ENCODE measurements at places on chromosomes 16 and 17. TPM values are rescaled to one million over a fixed set of nuclear protein-coding genes. Genes with fewer than 3 reads are reported as not detected.

TNP2 gene
- polyA plus RNA-seq, result not detected

MYL11 gene
- 0.23 TPM for polyA plus RNA-seq

ZACN gene
- 0.03 TPM for polyA plus RNA-seq

KIF18B gene
- polyA plus RNA-seq, result 12.6 TPM

ALOXE3 gene
- polyA plus RNA-seq, result 0.13 TPM

TEX19 gene
- 0.10 TPM for polyA plus RNA-seq

EMC8 gene
- 45.9 TPM for polyA plus RNA-seq

KRTAP1-5 gene
- polyA plus RNA-seq, result not detected

NPIPB6 gene
- polyA plus RNA-seq, result 0.50 TPM

SEC14L5 gene
- 0.03 TPM for polyA plus RNA-seq

AMDHD2 gene
- polyA plus RNA-seq, result 38.1 TPM

TEKT5 gene
- polyA plus RNA-seq, result not detected

ACSM2A gene
- not detected for polyA plus RNA-seq

CD300E gene
- polyA plus RNA-seq, result not detected

TBC1D3I gene
- 0.05 TPM for polyA plus RNA-seq

KRT24 gene
- not detected for polyA plus RNA-seq

Measured in SK-N-SH (cell line).